Uterus (tissue), 4 donors: ENCODE measurements at places on chromosomes 3 and 15. TPM values are rescaled to one million over a fixed set of nuclear protein-coding genes. Genes with fewer than 3 reads are reported as not detected.

GRCh38 chr15:85389772-85390171, 9.4 kb downstream of the AKAP13 start:
- no peak overlapping the region for H3K4me3 ChIP-seq
- H3K27ac ChIP-seq: no peak overlapping the region
- H3K27me3 ChIP-seq: no peaks in the 10 kb centered on the region
- H3K4me1 ChIP-seq: peaks cover 10% of the 10 kb centered on the region
- DNase-seq: no peak

- H3K4me3 ChIP-seq: no peak overlapping the region
- H3K36me3 ChIP-seq: no peaks in the 10 kb centered on the region
- no peaks in the 10 kb centered on the region for H3K27me3 ChIP-seq
- no peaks in the 10 kb centered on the region for H3K4me1 ChIP-seq
- no peak overlapping the region for H3K27ac ChIP-seq
- no peak for DNase-seq
Measured at GRCh38 chr3:185561374-185561943, 9.1 kb upstream of the LIPH start.

DNA sequence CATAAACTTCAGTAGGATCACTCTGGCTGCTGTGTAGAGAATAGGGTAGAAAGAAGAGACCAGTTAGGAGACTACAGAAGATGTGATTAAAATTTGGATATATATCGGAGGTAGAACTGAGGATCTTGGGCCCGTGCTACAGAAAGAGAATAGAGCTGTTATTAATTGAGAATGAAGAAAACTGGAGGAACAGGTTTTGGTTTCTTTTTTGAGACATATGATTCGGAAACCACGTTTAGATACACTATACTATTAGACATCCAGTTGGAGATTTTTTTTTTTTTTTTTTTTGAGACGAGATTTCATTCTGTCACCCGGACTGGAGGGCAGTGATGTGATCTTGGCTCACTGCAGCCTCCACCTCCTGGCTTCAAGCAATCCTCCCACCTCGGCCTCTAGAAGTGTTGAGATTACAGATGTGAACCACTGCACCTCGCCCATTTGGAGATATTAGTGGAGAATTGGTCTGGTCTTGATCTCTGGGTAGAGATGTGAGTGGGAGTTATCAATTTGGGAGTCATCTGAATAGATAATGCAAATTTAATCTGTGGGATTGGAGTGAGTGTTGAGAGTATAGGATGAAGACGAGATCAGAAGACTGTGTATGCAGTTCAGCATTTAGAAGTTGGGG, 50.9 kb downstream of the TCF12 start:
- no peaks in the 10 kb centered on the region for H3K36me3 ChIP-seq
- H3K27ac ChIP-seq: no peak overlapping the region
- peaks cover 4% of the 10 kb centered on the region for H3K4me1 ChIP-seq
- H3K4me3 ChIP-seq: no peak overlapping the region

- H3K4me3 ChIP-seq: peak within 1 kb of the TSS; percentile 61
- H3K27me3 ChIP-seq: no peaks in the 10 kb centered on the region
- peak; percentile 77 for DNase-seq
- peak within 1 kb of the TSS; percentile 71 for H3K27ac ChIP-seq
Measured at GRCh38 chr15:99104788-99105513, at the start of gene SYNM. Gene SYNM (plus strand): TSS chr15:99105080. CDS start chr15:99105200, 120 bp downstream.

GRCh38 chr3:66860771-66861170, 137.3 kb upstream of the KBTBD8 start:
- no peaks in the 10 kb centered on the region for H3K4me1 ChIP-seq
- no peak overlapping the region for H3K4me3 ChIP-seq
- no peaks in the 10 kb centered on the region for H3K27me3 ChIP-seq
- no peaks in the 10 kb centered on the region for H3K36me3 ChIP-seq
- DNase-seq: no peak

GRCh38 chr15:78058401-78058935, 19.0 kb downstream of the TBC1D2B start:
- no peak overlapping the region for H3K4me3 ChIP-seq
- H3K36me3 ChIP-seq: no peaks in the 10 kb centered on the region
- H3K4me1 ChIP-seq: peaks cover 25% of the 10 kb centered on the region

DNA sequence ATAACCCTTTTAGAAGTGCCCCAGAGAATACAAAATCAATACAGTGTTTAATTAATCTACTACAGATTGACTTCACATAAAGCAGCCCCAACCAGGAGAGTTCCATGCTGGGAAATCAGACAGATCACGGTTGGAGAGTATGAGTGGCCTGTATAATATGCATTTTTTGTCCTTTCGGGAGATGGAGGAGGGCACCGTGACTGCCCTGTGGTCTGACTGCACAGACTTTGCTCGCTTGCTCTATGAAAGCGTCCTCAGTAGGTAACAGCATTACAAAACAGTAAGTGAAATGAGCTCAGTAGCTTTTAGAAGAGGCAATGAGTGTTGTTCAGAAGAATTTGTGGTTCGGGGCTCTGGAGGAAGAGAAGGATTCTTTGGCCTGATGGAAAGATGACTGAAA, 34.2 kb upstream of the SKIL start:
- H3K4me1 ChIP-seq: no peaks in the 10 kb centered on the region
- H3K4me3 ChIP-seq: no peak overlapping the region
- no peaks in the 10 kb centered on the region for H3K36me3 ChIP-seq
- H3K27ac ChIP-seq: no peak overlapping the region
- no peak for DNase-seq

GRCh38 chr15:41276831-41277230, 45.8 kb downstream of the CHP1 start:
- no peak for DNase-seq
- H3K4me1 ChIP-seq: no peaks in the 10 kb centered on the region
- H3K4me3 ChIP-seq: no peak overlapping the region
- H3K36me3 ChIP-seq: no peaks in the 10 kb centered on the region

GRCh38 chr15:34753236-34753894, 1.4 kb downstream of the GJD2 start:
- H3K27me3 ChIP-seq: peaks cover 7% of the 10 kb centered on the region
- no peak overlapping the region for H3K4me3 ChIP-seq
- no peak for DNase-seq
- no peaks in the 10 kb centered on the region for H3K4me1 ChIP-seq
- no peak overlapping the region for H3K27ac ChIP-seq

GRCh38 chr3:22565393-22565792, 637.7 kb upstream of the UBE2E2 start:
- H3K4me1 ChIP-seq: no peaks in the 10 kb centered on the region
- H3K4me3 ChIP-seq: no peak overlapping the region
- H3K27ac ChIP-seq: no peak overlapping the region
- no peak for DNase-seq
- no peaks in the 10 kb centered on the region for H3K36me3 ChIP-seq
- no peaks in the 10 kb centered on the region for H3K27me3 ChIP-seq

- H3K27ac ChIP-seq: no peak overlapping the region
- DNase-seq: no peak
- no peaks in the 10 kb centered on the region for H3K36me3 ChIP-seq
- no peaks in the 10 kb centered on the region for H3K27me3 ChIP-seq
Measured at GRCh38 chr15:85361323-85361722, 19.1 kb upstream of the AKAP13 start.

DNA sequence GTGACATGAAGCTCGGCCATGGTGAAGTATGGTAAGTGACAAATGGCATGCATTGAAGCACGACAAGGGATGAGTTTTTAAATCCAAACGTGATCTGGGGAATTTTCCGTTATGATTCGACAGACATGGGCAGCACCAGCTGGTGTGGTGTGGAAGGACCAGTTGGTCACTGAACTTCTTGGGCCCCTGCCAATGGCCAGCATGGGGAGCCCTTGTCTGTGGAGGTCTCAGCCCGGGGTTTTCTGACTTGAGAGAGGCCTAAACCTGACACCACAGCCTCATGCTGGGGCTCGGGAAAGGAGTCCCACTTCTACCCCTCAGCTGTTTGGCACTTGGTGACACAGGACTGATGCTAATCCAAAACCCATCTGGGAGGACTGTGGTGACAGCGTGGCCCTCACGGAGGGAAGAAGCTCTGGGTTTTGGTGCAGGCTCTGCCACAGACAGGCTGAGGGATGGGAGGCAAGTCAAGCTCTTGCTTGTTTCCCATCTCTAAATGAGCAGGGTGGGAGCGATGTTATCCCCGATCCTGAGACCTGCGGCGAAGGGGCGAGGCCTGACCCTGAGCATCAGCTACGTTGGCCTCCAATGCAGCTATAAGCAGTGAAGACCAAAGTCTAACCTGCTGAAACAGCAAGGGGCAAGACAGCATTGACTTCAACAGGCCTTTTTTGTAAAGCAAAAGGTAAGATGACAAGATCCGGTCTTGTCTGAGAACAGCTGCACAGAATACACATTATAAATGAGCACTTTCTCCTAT, 69.5 kb downstream of the ATP1B3 start:
- no peak overlapping the region for H3K4me3 ChIP-seq
- no peak overlapping the region for H3K27ac ChIP-seq
- H3K4me1 ChIP-seq: no peaks in the 10 kb centered on the region
- H3K36me3 ChIP-seq: no peaks in the 10 kb centered on the region
- DNase-seq: no peak

DNA sequence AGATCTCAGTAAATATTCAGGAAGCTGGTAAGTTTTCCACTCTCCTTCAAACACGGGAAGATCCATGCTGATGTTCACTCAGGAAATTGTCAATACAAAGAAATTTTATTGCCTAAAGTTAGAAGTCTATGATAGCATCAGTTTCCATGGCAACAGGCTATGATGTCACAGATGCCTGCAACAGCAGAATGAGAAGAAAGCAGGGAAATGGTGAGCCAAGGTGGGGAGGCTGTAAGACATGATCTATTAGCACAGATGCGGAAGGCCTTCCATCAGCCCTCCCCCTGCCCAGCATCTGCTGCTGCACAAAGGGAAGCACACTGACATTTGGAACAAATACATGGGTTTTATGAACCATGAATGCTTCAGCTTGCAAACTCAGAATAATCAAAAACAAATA, 28.6 kb downstream of the EPHB1 start:
- H3K36me3 ChIP-seq: no peaks in the 10 kb centered on the region
- no peak for DNase-seq
- no peaks in the 10 kb centered on the region for H3K27me3 ChIP-seq
- no peak overlapping the region for H3K27ac ChIP-seq
- no peaks in the 10 kb centered on the region for H3K4me1 ChIP-seq

The C3orf85 gene
- not detected for total RNA-seq

The KNG1 gene
- not detected for total RNA-seq

The GOLGA6L4 gene
- total RNA-seq: 2.4 TPM

The CLPX gene
- 21.0 TPM for total RNA-seq

The PDZRN3 gene
- total RNA-seq: 268 TPM

The SLC38A3 gene
- 0.69 TPM for total RNA-seq

The FBXW12 gene
- total RNA-seq: not detected

The CAMK2N2 gene
- total RNA-seq: not detected

The C3orf22 gene
- total RNA-seq: not detected

The CCR2 gene
- total RNA-seq: 3.7 TPM

The ROBO2 gene
- total RNA-seq: 0.26 TPM

The ALPK3 gene
- 0.88 TPM for total RNA-seq
